ENCODE measurements at places on chromosomes 4 and X. TPM values are rescaled to one million over a fixed set of nuclear protein-coding genes. Genes with fewer than 3 reads are reported as not detected.

SPANXD gene
- not detected for total RNA-seq

DNA sequence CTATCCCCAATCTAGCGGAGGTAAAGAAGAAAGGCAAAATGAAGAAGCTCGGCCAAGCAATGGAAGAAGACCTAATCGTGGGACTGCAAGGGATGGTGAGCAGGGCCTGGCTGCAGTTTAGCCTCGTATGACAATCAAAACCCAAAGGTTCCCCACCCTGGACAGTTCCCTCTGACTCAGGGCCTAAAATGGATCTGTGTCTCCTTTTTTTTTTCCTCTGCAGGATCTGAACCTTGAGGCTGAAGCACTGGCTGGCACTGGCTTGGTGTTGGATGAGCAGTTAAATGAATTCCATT is 986 bp downstream of the HDAC6 start:
- no peak for DNase-seq

- peak; percentile 91 for DNase-seq
These were observed 81.9 kb upstream of the HPGD start for GRCh38 chr4:174604198-174604597.

SLC10A7 gene
- 9.1 TPM for total RNA-seq

NAA15 gene
- total RNA-seq = 41.0 TPM

- peak; percentile 2 for DNase-seq
These were observed 293.5 kb upstream of the FAT1 start for GRCh38 chr4:187017147-187017546.

GRCh38 chrX:108199691-108200090 is 108.1 kb downstream of the ATG4A start:
- DNase-seq = peak; percentile 77

DNA sequence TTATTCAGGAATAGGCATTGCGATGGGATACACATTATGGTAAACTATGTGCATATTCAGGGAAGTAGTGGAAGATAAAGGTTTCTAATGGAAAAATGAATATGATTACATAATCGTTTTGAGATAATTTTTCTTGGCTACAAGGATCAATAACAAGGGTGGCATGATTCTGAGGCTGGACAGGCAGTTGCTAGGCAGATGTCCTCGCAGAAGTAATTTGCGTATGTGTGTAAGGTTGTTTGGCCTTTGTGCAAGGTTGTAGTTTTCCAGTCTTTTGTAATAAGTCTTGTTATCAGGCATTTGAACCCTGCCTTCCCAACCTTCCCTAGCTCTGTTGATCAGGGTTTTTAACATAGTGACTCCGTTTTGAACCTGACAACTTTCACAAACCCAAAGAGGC is 59.7 kb downstream of the RGS12 start:
- DNase-seq = no peak

DNA sequence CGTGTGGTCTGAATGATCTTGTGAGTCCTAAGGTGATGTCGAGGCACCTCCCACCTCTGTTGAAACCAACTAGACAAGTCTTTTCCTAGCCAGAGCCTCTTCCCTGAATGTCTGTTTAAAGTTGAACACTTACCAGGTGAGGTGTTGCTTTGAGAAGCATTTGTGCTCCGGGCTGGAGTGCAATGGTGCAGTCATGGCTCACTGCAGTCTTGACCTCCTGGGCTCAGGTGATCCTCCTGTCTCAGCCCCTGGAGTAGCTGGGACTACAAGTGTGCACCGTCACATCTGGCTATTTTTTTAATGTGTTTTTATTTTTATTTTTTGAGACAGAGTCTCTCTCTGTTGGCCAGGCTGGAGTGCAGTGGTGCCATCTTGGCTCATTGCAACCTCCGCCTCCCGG is 18.1 kb downstream of the RNF4 start:
- DNase-seq = no peak

LRP2BP gene
- total RNA-seq = 0.44 TPM

- DNase-seq = no peak
These were observed 26.0 kb downstream of the RNF212 start for GRCh38 chr4:1087371-1087770.

CWH43 gene
- total RNA-seq = 3.0 TPM

- DNase-seq = no peak
These were observed 105.7 kb upstream of the PTCHD1 start for GRCh38 chrX:23228950-23229448.

- no peak for DNase-seq
These were observed 109.5 kb upstream of the CBR4 start for GRCh38 chr4:169119536-169119935.

KLHL15 gene
- 7.3 TPM for total RNA-seq

- no peak for DNase-seq
These were observed 12.0 kb downstream of the BCOR start for GRCh38 chrX:40085714-40086113.

MAGEA9 gene
- total RNA-seq = not detected

DNA sequence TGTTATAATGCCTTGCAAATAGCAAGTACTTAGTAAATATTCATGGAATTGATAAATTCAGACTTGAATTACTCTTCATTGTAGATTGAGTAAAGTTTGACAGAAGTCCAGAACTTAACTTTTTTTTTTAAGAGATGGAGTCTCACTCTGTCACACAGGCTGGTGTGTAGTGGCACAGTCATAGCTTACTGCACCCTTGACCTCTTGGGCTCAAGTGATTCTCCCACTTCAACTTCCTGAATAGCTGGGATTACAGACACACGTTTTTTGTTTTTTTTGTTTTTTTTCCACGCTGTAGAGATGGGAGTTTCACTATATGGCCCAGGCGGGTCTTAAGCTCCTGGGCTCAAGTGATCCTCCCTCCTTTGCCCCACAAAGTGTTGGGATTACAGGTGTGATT is 32.1 kb downstream of the UBE2K start:
- no peak for DNase-seq

RPS6KA6 gene
- total RNA-seq = 4.7 TPM

DNA sequence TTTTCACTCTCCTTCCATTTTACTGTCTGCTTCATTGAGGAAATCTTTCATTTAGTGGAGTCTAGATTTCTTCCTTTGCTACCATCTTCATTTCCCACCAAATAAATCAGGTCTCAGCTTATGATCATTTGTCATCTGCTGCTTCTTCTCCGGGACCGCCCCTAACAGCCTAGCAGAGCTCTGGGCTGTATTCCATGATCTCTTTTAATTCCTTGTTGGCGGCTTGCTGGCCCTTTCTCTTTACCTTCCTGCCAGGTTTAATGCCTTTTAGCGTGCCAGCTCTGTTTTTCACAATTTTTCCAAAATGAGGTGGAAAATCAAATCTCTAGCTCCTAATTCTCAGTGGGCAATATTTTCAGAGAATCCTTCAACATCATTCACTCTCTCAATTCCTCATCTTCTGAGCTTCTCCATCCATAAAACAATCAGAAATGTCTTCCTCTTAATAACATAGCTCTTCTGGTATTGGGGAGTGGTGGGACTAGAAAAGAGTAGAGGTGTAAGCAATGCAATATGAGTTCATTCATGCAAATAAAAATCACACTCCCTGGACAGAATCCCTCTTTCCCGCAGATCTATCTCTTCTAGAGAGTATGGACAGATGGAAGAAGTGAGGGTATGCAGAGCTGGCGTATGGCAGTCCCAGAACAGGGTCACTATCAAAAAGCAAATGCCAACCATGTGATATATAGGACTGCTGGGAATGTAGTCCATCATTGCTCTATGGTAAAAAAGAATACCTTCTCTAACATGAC is 491.3 kb downstream of the KCNIP4 start:
- no peak for DNase-seq

DNA sequence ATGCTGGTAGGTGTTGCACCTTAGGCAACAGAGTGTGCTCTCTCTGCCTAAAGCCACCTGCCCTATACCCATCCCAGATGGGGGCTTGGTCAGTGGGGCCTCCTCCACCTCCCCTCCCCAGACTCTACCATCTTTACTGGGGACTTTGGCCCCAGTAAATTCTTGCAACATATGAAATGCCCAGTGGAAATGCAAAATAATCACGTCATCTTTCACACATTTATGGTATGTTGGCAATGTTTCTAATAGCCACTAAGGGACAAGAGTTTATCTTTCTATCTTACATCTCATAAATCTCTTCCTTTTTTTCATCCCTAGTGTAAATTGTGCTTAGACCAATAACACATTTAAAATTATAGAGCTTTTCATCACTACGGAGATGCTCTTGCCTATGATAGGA is 103.0 kb upstream of the MAML3 start:
- DNase-seq = no peak

DNA sequence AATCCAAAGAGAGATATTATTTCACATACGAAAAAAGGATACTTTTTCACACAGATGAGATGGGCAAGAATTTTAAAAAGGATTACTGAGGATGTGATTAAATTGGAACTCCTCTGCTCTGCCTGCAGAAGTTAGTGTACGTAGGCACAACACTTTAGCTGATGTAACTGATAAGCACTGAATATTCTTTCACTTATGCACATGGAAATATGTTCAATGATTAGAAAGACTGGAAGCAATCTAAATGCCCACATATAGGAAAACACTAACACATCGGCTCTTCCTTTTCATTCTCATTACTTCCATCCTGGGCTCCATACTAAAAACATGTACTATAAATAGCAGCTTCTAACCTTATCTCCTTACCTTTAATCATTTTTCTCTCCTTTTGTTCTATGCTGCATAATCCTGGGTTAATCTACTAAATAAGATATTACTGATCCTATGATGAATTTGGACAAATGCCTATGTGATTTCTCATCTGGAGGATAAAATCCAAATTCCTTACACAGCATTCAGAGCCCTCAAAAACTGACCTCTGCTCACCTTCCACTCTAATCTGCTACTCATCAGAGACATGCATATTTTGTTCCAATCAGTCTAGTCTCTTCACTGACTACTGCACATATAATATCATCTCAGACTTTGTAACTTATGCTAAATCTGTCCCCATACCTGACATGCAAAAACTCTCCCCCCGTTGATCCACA is 197.8 kb downstream of the PDGFC start:
- peak; percentile 63 for DNase-seq

RASGEF1B gene
- total RNA-seq = 1.4 TPM

PABPC1L2A gene
- not detected for total RNA-seq

DNA sequence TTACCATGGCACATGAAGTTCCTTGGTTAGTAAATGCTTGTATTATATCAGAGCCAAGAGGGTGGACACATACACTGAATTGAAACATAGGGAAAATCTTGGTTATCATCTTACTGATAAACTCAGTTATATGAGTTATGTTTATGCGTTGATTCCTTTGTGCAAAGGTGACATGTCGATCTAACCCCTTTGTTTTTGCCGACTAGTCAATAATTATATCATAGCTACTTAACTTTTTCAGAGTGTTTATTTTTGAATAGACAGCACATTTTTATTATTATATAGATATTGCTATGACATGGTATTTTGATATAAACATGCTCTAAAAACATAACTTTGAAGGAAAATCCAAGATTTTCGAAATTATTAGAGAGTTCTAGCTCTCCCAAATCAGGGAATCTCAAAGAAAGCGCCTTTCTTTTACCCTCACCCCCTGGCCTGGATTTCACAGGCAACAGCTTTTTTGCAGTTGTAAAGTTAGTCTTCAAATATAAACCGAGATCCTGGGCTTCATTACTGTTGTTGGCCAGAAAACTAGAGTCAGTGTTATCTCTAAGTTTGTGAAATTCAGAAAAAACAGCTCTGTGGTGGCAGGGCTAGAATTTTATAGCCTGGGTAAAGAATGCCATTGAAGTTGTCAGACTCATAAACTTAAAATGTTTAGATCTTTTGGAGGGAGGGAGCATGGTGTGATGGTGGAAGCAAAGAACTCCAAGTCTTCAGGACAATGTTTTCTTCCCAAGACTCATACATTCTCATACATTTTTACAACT is 45.8 kb upstream of the PITX2 start:
- DNase-seq = no peak

PRSS12 gene
- total RNA-seq = 1.5 TPM

GPR119 gene
- not detected for total RNA-seq

DNA sequence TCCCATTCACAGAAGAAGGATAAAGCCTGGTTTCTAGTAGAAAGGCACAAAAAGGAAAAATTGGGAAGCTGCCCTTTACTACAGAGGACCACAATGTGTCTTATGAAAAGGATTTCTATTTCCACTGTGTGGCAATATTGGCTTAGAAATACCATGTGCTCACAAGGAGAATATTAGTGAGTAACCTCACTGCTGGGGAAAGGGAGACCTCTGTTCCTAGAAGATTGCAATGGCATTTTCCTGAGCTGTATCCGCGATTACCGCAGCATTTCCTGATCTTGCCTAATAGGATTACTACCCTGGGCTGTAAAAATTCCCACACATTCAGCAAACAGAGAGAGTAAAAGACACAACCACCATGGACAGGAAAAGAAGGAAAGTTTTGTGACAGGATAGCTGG is 308.8 kb upstream of the TECRL start:
- DNase-seq = peak; percentile 76

DNA sequence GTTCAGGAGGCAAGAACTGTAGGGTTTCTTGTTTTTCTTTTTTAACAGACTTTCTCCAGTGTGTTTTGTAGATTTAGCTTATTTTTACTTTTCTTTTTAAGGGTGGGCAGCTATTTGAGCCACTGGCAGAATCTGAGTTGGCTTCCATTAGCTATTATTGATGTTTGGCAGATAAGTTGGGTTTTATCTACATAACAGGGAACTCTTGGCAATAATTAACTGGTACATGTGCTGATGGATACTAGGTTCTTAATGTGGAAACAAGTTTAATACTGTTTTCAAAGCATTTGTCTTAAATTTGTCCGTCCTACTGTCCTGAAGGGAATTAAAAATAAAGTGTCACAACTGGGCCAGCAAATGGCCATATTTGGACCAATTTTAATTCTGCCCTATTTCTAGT is 80.5 kb downstream of the PHOX2B start:
- no peak for DNase-seq

XAGE2 gene
- not detected for total RNA-seq

UGT2B15 gene
- not detected for total RNA-seq

SHROOM3 gene
- 27.8 TPM for total RNA-seq

DMD gene
- total RNA-seq = not detected

DNA sequence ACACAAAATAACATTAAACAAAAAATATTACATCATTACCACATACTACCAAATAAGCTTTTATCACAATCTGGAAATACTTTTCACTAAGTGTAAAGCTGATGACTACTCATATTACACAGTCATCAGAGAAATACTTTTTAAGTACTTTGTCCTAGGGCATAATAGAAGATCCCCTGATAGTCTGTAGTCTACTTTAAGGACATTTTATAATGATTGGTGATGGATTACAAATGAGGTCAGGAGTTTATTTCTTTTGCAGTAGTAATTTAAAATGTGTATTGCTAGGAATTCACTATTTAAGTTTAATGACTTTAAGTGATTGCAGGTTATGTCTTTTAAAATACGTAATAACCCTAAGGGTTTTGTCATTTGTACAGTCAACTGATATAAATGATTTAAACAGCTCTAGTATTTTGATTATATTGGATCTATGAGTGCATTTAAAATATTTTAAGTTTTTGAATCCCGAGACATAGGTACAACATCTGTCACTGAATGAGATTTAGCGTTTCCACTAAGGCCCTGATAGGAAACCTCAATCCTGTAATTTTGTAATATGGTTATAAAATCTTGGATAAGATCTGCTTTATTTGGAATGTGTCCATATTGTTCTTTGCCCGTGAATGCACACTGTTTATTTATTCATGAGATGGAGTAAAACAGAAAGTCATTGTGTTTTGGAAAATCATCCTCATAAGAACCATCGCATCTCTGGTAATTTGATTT is 189.5 kb downstream of the ARAP2 start:
- DNase-seq = peak; percentile 16
